ENCODE measurements at places on chromosomes 11 and 22. TPM values are rescaled to one million over a fixed set of nuclear protein-coding genes. Genes with fewer than 3 reads are reported as not detected.

GRCh38 chr11:47108214-47108613, 68.5 kb downstream of the ARFGAP2 start:
- DNase-seq, result no peak

Gene IL18
- total RNA-seq, result 10.3 TPM

Gene OR4D5
- total RNA-seq, result not detected

Gene SYCE3
- total RNA-seq, result not detected

Gene COMT
- 111 TPM for total RNA-seq

Gene HBE1
- total RNA-seq, result 32.7 TPM

- no peak for DNase-seq
Observed at GRCh38 chr11:44763121-44763820, 36.5 kb downstream of the TSPAN18 start.

GRCh38 chr11:116427903-116428637, 344.7 kb downstream of the BUD13 start:
- no peak for DNase-seq

Gene CD151
- total RNA-seq, result 825 TPM

DNA sequence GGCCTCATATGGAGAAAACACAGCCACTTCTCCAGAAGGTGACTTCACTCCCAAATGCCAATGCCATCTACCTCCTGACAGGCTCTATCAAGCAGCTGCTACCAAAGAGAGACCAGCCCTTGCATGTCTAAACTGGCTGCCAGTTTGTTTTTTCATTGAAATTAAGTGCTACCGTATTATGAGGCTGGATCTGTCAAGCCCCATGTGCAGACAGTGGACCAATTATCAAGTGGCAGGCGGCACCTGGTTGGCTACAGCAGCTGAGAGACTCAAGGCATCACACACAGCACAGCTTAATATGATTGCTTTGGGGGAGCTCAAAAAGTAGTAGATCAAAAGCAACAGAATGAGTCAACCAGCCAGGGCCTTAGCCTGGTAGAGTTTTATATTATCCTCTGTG, 1293.0 kb upstream of the TENM4 start:
- no peak for DNase-seq

- no peak for DNase-seq
Observed at GRCh38 chr11:77512092-77512491, 38.2 kb upstream of the PAK1 start.

DNA sequence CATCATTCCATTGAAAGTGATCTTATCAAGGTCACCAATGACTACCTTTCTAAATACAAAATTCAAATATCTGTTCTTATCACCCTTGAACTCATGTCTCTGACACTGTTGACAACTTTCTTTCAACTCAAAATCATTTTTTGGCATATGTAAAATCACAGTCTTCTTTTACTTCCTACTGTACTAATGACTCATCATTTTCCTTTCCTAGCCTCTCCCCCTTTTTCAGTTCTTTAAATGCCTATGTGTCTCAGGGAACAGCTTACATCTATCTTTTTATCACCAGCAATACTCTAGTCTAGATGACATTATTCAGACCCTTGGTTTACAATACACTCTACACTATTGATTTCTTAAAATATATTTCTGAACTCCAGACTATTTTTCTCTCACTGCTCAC, 2220.7 kb upstream of the RAG2 start:
- no peak for DNase-seq

DNA sequence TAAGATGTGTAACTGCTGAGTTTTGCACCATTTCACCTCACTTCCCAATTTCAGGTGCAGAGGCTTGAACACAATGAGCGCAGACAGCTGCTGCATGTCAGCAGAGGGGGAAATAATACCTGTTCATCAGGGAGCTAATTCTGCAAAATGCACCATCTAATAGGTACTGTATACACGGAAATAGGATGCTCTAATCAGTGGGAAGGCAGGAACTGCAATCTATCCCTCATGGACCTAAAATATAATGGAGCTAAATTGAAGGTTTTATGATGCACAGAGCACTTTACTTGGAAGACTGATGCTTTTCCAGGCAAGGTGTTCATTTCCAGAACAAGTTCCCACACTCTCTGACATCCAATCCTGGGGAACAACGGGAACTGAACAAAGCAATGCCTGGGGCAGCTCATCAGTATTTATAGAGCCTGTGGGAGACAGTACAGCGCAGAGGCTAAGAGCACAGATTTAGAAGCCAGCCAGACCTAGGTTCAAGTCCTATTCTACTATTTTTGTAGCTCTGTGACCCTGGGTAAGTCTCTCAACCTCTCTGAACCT, 78.5 kb downstream of the TENM4 start:
- no peak for DNase-seq

DNA sequence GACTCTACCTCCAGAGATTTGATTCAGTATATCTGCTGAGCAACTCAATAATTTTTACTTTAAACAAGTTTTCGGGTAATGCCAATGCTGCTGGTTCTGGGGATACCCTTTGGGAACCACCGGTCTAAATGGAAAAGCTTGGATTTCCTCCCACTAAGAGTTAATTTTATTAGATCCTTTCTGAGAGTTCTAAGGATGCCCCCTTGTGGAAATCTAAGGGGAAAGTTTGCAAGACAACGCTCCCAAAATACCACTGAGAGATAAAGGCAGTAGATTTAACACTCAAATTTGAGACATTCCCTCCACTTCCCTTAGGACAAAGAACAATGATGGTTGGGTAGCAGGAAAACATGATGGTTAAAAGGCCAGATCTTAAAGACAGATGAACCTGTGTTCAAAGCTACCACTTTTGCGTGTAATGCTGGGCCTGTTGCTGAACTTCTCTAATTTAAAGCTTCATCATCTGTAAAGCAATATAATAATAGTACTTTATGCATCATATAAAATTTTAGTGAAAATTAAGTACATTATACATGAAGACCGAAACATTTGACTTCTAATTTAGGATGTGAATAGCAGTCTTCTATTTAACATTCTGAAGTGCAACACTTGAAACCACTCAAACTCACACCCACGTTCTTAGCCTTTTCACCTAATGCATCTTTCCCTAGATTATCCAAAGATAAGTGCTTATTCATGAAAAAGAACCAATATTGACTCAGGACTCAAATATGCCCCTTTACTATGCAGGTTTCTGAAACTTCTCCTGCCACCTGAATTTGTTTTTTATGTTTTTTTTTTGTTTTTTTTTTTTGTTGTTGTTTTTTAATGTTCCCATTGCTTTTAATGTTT, 110.1 kb upstream of the LUZP2 start:
- DNase-seq, result peak; percentile 57

- DNase-seq, result no peak
Observed at GRCh38 chr11:62124186-62125113, 639 bp downstream of the INCENP start.

Gene DGCR6L
- 43.3 TPM for total RNA-seq

DNA sequence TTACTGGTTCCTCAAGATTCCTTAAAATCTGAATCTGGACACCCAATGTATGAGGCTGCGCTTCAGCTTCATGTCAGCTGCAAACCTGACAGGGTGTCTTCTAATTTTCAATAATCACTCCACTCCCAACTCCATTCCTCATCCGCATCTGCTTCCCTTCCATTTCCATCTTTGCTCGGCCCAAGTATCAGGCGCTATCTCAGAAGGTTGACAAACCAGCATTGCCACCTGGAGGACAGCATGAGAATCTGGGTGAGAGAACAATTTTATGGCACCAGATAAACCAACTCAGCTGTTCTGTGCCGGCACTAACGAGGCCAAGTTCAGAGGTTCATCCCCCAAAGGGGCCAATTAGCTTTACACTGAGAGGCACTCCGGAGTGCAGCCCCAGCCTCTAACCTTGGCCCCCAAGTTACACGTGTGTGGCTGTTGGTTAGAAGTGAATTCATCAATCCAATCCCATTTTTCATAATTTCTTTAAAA, 79.1 kb upstream of the LMO2 start:
- peak; percentile 49 for DNase-seq

DNA sequence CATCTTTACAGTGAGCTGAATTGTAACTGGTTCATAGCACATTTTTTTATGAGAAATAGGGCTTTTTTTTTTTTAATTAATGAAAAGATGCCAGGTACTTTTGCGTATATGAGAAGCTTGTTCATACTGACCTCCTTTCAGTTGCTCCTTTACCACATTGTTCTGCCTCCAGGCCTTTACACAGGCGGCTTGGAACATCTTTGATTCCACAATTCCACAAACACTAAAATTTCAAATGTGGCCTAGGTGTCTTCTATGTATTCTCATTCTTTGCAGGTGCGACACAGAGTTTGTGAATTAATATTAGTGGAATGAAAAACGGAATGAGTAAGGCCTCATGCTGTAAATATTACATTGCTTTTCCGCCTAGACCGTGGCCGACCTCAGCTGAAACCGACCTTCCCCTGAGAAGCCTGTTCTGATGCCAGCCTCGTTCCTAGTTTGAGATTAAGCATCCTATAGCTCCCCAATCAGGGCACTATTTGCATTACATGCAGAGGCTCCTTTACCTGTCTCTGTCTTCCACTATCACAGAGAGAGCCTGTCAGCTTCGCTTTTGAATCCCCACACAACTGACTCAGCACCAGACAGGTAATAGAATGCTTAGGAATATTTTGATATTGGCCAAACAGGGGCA, 125.8 kb downstream of the LDLRAD3 start:
- DNase-seq, result no peak

- DNase-seq, result no peak
Observed at GRCh38 chr11:60929764-60930163, 5.5 kb downstream of the TMEM132A start.

DNA sequence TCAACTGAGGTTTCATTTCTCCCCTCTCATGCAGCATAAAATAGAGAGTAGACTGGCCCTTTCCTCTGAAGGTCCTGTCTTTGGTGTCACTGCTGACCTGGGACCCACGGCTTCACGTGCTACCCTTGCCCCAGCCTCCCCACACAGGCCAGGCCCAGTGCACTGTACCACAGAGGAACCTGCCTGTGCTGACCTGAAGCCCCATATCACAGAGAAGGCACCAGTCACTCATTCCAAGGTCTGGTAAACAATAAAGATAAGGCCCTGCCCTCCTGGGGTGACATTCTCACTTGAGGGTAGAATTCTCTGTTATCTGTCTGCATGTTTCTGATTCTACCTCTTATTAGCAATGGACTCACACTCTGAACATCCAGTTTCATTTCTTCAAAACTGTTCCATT, 51.3 kb downstream of the RPL27A start:
- no peak for DNase-seq

Gene ILK
- 144 TPM for total RNA-seq

DNA sequence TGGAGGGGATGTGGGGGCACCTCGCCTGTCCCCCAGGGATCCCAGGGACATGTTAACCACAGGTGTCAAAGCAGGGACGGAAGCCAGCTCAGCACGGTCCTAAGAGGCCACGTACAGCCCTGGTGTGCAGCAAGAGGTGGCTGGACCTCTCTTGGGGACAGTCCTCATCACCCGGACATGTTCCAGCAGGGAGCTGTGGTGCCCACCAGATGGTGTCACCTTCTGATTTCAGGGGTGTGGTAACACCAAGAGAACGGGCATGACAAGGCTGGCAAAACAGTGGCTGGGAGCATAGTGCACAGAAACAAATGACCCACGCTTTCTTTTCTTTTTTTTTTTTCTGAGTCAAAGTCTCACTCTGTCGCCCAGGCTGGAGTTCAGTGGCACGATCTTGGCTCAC, 25.6 kb upstream of the COMT start:
- DNase-seq, result no peak

Gene OR5B21
- not detected for total RNA-seq

DNA sequence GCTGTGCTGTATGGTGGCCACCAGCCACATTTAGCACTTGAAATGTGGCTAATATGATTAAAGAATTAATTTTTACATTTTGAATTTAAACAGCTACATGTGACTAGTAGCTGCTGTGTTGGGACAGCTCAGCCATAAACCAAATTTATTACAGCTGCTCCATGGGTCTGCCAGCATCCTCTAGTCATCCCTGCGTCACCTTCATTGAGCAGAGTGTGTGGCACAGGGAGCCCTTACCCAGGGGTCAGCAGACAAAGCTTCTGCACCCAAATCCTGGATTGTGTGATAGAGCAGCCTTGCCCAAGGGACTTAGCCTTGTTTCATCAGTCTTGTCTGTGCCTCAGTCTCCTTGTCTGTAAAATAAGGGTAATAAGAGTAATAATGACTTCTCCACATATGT, 19.4 kb upstream of the ACCSL start:
- no peak for DNase-seq

DNA sequence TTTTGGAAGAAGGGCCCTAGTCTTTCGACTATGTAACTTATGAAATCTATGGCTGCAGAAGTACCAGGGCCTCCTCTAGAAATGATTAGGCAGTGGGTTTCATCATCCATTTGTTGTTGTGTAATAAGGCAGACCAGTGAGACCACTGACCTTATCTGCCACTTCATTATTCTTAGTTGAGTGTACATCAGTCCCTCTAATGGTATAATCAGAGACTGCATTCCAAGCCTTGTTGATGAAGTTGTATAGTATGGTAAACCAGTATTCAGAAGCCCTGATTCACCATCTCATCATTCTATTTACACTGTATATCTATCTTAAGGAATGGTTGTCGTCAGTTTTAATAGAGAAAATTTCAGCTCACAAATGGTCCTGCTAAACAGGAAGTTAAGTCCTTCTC, 32.2 kb upstream of the GRIA4 start:
- DNase-seq, result peak; percentile 38

Gene KCTD14
- total RNA-seq, result not detected

- DNase-seq, result no peak
Observed at GRCh38 chr11:105177658-105178057, 38.1 kb upstream of the CARD18 start.

DNA sequence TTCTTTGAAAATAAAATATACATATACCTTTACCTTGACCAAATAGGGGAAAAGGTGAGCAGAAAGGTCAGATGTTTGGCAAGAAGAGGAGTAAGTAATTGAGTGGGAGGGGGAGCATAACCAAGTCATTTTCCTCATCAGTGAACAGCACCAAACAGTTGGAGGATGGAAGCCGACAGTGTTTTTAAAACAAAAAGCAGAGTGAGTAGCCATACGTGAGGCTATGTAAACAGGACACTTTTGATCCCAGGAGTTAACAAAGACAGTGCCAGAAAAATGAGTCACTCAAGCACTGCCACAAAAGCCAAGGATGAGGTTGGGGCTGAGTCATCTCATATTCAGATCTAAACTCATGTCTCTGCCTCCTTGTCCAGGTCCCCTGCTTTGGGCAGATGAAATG, 734.7 kb downstream of the KCNA4 start:
- DNase-seq, result peak; percentile 93

DNA sequence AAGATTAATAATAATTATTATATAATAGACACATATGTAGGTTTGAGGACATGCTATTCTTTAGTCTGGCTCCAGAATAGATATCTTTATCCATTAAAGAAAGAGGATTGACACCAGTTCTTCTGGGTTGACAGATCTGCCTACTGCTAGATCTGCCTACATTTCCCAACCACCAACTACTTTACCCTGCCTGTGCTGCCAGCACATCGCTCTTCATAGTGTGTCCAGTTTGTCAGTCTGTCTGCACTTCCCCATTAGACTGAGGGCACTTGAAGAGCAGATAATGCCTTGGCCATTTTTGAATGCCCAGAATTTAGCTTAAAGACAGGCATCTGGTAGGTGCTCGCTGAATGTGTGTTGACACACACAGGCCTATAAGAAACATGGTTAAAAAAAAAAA, 910.1 kb upstream of the FAT3 start:
- no peak for DNase-seq
